Foreskin fibroblast (primary cell): ENCODE measurements at places on chromosomes 1 and 21.
A peak's percentile ranks its signal among the peaks of the same experiment; 100 is the strongest.

DNA sequence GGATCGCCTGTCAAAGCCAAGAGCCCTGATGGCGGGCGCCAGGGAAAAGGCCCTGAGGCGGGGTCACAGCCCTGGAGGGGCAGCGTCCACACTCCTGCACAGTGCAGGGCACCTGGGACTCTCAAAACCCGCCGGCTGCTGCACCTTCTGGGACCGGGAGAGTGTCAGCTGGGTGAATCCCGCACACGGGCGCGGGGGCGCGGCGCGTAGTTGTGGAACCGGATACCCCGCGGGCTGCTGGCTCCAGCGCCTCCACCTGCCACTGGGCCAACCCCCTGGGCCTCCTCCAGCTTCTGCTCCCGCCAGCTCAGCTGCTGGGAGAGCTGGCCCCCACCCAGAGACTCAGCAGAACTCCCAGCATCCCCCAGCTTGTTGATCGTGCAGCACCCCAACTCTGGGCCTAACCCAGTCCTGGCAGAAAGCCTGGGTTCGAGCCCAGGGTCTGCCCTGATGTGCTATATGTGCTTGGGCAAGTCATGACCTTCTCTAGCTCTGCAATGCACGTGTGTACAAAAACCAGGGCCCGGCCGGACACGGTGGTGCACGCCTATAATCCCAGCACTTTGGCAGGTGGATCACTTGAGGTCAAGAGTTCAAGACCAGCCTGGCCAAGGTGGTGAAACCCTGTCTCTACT, 33.8 kb downstream of the NECAP2 start:
- DNase-seq = no peak

DNA sequence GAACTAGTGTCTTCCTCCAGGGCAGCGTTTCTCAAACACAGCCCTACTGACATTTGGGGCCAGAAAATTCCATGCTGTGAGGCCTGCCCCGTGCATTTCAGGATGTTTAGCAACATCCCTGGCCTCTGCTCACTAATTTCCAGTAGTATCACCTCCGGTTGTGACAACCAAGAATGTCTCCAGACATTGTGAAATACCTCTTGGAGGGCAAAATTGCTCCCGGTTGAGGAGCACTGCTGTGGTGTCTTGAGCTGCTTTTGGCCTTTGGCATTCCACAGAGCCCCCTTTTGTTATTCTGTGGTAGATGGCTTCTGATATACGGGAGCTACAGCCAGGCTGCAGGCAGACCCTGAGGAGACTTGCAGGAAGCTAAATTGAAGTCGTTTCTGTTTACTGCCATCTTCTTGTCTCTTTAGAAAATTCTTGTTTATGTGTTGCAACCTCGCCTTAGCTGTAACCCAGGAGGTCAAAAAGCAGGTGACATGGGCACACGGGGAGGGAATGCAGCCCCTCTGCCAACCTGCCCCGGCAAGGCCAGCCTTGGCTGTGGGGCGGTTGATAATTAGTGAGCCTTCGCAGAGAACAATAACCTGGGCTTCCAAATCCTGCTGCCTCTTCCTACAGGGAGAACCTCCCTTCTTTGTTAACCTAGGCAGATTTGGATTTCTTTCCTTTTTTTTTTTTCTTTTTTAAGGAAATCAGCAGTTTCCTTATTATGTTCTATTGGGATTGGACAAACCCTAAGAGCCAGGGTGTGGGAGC, 74.7 kb upstream of the AKT3 start:
- DNase-seq = peak; percentile 58

- no peak for DNase-seq
These were observed 59.8 kb upstream of the CASZ1 start for GRCh38 chr1:10856176-10856683.

- no peak for DNase-seq
These were observed 10.9 kb upstream of the RBM15 start for GRCh38 chr1:110328274-110328673.

DNA sequence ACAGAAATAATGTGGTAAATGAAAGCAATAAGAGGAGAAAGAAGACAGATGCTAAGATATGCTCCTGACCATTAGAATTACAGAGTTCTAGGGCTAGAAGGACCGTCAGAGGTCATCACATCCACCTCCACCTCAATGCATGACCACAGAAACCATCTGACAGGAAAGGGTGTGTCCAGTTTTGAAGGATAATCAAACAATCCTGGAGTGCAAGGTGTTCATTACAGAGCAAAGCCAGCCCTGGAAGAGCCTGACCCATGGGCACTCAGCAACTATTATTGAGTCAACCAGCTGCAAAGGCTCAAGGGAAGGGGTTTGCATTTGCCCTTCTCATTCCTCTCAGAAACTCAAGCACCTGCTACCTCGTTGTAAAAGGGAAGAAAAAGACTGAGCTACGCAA, 46.4 kb downstream of the TOR1AIP2 start:
- DNase-seq = no peak

GRCh38 chr1:114263343-114263742, 109.7 kb upstream of the SYT6 start:
- no peak for DNase-seq

- no peak for DNase-seq
These were observed 188.2 kb upstream of the PLXNA2 start for GRCh38 chr1:208432346-208432745.

DNA sequence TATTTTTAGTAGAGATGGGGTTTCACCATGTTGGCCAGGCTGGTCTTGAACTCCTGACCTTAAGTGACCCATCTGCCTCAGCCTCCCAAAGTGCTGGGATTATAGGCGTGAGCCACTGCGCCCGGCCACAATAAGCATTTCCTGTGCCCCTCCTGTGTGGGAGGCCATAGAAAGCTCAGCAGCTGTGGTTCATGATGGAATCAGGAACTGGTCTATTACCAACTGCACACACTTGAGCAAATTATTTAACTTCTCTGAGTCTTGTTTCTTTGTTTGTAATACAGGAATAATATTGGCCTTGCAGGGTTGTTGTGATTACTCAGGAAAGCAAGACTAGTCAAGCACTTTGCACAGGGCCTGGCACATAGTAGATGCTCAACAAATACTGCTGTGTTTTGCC, 15.0 kb downstream of the RHBG start:
- DNase-seq = no peak

- peak; percentile 31 for DNase-seq
These were observed 114.4 kb downstream of the DMRTA2 start for GRCh38 chr1:50308878-50309277.

DNA sequence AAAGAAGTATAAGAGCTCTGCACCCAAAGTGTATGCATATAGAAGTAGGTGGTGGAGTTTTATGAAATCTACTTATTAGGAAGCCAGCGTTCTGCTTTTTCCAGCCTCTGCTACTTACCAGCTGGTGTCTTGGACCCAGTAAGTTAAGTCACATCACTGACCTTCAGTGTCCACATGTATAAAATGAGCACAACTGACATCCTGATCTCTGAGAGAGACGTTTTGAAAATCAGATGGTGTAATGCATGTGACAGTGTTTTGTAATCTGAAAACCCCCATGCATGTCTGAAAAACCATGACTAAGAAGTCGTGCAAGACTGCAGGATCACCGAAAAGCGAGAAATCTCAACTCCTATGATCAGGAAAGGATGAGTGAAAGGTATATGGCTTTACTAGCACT, 2.0 kb downstream of the CR1 start:
- no peak for DNase-seq

DNA sequence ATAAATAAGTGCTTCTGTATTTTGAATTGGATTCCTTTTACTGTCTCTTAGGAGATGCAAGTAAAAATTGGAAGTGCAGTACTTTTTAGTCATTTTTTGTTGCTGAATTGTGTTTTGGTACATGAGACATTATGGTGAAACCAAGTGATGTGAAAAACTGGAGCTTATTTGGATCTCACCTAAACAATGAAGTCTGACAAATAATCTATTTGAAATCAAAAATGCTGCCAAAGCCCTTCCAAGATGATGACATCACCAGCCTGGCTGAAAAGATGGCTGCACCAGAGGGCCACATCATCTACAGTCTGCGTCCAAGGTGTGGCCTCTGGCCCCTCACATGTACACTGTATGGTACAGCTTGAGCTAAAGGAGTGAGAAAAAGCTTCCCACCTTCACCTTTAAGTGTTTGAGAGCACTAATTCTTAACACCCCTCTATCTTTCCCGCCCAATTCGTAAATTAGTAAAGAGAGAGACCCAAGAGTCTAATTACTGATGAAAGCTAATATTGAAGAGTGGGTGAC, 192.5 kb upstream of the ST6GALNAC5 start:
- DNase-seq = no peak

DNA sequence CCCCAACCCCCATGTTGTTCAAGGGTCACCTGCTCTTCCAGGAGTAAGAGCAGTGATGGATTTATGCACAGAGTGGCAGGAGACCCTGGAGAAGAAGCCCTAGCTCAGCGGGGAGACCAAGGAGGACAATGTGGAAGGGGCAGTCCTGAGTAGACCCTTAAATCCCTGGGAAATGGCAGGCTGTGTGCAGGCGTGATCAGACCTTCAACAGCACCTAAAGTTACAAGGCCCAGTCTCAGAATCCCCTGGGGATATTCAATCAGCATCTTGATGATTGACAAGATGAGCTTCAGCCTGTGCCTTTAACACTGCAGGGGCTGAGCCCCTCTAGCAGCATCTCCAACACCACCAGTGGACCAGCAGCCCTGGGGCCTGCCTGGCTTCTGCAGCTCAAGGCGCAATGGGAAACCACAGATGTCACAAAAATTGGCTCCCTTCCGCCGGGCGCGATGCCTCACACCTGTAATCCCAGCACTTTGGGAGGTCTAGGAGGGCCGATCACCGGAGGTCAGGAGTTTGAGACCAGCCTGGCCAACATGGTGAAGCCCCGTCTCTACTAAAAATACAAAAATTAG, 60.4 kb downstream of the IRF2BP2 start:
- no peak for DNase-seq

DNA sequence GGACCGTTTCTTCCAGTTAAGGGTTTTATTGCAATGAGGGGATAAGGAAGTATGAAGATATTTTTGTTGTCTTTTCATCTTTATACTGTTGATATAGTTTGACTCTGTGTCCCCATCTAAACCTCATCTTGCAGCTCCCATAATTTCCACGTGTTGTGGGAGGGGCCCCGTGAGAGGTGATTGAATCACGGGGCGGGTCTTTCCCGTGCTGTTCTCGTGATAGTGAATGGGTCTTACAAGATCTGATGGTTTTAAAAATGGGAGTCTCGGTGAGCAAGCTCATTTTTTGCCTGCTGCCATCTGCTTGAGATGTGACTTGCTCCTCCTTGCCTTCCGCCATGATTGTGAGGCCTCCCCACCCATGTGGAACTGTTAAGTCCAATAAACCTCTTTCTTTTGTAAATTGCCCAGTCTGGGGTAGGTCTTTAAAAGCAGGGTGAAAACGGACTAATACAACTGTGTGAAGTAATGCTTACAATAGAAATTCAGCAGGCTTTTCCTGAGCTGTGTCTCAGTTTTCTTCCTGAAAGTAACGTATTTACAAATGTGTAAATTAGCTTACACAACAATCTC, 377.3 kb downstream of the SIPA1L2 start:
- DNase-seq = no peak

DNA sequence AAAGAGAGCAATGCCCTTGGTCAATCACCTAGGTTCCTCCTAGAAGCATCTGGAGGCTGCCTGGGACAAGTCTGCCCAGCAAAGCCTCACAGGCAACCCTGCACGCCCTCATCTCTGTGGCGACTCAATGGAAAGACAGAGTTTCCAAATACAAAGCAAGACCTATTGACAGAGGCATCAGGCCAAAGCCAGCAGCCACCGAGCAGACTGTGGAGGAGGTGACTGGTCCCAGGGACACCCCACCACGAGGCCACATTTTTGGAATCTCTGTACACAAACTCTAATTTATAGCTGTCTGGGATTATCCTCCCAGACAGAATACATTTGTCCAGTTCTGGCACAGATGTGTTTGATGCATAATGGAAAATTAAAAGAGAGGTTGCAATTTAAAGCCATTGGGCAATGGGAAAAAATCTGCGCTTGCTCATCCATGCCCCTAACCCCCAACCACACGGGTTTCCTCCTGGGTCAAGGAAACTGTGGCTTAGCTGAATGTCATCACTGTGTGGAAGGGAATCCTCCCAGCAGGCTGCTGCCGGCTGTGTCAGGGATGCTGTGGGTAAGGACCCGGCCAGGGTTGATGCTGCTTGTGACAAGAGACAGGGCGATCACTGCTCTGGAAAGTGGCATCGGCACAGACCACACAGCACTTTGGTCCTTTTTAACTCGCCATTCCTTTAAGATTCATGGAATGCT, 14.3 kb downstream of the TSPAN2 start:
- no peak for DNase-seq

- no peak for DNase-seq
These were observed 28.3 kb downstream of the ROR1 start for GRCh38 chr1:63802109-63802508.

- DNase-seq = no peak
These were observed 54.5 kb upstream of the LHX8 start for GRCh38 chr1:75079538-75080290.

DNA sequence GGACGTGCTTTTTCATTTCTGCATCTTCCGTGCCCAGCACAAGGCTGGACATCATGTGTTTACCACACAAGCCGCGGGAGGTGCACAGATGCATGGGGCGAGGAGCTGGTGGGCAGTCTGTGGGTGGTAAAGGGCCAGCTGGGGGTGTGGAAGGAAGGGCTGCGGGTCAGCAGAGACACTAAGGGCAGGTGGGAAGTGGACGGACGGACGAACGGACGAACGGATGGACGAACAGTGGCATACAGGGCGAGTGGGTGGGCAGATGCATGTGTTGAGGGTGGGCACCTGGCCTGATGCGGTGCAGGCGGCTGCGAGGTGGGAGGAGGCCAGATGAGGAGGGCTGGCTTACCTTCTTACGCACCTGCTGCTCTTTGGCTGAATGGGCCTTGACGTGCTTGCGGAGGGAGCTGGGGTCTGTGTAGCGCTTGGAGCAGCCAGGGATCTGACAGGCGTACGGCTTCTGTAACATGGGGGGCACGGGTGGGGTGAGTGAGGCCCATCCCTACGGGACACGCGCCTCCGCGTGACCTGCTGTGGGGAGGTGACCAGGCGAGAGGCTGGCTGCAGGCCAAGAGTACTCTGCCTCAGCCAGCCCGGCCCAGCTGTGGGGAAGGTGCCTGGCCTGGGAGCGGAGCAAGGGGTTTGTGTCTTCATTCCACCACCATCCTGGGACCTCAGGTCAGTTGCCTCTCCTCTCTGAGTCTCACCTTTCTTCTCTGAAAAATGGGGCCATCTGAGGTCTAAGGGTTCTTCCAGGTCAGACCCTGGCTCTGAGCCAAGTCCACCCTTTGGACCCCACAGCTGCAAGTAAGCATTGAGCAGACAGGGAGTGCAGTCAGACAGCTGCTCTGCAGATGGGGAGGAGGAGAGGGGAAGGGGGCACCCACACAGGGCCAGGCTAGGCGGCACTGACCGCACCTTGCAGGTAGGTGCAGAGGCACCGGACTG, 65.5 kb downstream of the DMRTB1 start:
- peak; percentile 47 for DNase-seq

- DNase-seq = no peak
These were observed 28.1 kb downstream of the TSHB start for GRCh38 chr1:115057661-115058254.

- peak; percentile 19 for DNase-seq
These were observed 415 bp upstream of the F11R start for GRCh38 chr1:161021165-161021969.

GRCh38 chr1:19892628-19893168, 10.5 kb downstream of the OTUD3 start:
- no peak for DNase-seq
